ENCODE measurements at places on chromosomes 12 and 14.
A peak's percentile ranks its signal among the peaks of the same experiment; 100 is the strongest.

DNA sequence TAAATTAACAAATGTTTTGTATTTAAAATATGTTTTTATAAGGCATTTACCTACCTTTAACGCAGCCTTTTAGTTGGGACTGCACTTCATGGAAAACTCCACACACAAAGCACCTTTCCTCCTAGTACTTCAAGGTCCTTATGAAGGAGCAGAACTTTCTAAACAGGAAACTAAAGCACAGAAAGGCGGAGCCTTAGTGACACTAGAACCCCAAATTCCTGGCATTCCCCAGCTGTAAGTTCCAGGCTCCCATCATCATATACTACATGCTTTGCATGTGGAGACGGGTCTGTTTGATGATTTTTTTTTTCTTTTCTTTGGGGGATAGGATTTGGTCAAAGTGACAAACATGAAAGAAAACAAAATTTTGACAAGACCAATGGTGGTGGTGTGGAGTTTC lies 39.5 kb downstream of the STXBP6 start:
- DNase-seq: peak; percentile 12

GRCh38 chr12:67531051-67531450 lies 117.5 kb upstream of the DYRK2 start:
- DNase-seq: no peak

DNA sequence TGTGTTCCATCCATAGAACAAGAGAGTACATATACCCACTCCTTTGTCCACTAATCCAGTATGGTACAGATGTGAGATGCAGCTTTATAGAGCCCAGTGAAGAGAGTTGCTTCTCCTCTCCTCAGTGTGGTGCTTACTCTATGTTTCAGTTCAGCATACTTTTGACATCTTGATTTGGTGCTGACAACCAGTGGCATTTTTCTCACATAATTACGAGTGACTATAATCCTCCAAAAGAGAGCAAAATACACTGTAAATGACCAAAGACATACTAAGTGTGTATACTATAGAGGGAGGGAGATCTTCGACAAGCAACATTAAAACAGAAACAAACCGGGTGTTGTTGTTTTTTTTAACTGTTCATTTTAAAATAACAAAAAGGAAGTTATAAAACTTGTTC lies 191.5 kb downstream of the KLHL28 start:
- no peak for DNase-seq

DNA sequence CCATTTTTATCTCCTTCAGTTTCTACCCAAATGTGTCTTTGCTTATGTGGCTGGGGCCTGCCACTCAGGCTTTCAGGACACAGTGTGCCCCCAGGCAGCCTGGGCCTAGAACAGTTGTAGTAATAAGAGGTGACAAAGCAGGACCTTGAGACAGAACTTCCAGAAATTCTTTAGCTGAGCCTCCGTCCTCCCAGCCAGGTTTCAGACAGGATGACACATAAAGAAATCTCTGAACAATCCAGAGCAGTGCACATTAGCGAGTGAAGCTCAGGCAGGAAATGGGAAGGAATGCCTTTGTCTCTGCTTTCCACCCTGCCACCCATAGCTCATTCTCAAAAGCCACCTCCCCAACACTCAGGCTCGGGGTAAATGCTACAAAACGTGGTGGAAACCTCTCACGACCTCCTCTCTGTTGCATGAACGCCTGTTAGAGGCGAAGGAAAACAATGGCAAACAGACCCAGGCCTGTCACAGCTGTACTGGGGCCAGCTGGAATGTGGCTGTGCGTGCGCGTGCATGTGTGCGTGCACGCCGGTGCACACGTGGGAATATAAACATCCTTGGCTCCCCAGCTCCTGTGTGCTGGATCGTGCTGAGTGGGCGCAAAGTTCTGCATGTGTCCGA lies 286.7 kb downstream of the ZFP36L1 start:
- DNase-seq: peak; percentile 87

DNA sequence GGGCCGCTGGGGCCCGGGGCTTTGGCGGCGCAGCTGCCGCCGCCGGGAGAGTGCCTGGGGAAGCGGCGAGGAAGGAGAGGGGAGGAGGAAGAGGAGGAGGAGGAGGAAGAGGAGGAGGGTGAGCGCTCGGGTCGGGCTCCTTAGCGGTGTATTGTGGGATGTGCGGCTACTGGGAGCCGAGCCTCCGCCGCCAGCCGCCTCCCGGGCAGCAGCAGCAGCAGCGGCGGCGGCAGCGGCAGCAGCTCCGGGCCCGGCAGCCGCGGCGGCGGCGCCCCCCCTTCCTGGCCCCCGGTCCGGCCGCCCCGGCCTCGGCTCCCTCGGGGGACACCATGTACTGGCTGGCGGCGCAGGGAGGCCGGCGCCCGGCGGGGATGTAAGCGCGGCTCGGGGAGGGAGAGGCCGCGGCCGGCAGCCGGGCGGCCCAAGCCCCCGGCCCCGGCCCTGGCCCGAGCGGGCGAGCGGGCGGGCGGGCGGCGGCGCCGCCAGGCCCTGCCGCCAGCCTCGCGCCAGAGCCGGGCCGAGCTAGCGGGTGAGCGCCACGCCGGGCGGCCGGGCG lies at the start of gene SETD1B:
Gene SETD1B, plus strand, starts transcription at position 149 of the 556 bp plus-strand sequence. CDS start 729 bp downstream, outside the sequence.
- no peak for DNase-seq

- peak; percentile 99 for DNase-seq
Measured at GRCh38 chr14:64720131-64720576, 15.9 kb downstream of the PLEKHG3 start.

GRCh38 chr14:101915871-101916815 lies 48.2 kb upstream of the DYNC1H1 start:
- no peak for DNase-seq

GRCh38 chr12:106288494-106289195 lies 13.9 kb upstream of the TCP11L2 start:
- DNase-seq: peak; percentile 29

- no peak for DNase-seq
Measured at GRCh38 chr12:19547271-19547671, 108.0 kb downstream of the AEBP2 start.

GRCh38 chr14:85366226-85366625 lies 163.7 kb upstream of the FLRT2 start:
- DNase-seq: no peak

DNA sequence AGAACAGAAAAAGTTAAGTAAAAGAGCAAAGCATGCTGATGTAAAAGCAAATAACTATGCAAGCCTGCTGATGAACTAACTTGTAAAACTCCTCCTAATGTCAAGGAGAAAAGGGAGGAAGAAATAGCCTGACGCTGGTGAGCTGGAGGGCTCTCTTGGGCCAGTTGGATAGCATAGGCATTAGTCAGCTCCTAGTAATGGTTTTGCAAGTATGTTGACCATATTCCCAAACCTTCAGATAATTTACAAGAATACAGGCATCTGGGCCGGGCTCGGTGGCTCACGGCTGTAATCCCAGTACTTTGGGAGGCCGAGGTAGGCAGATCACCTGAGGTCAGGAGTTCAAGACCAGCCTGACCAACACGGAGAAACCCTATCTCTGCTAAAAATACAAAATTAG lies 871.4 kb downstream of the C12orf50 start:
- peak; percentile 45 for DNase-seq

- no peak for DNase-seq
Measured at GRCh38 chr14:42545636-42546035, 939.0 kb downstream of the LRFN5 start.

- DNase-seq: no peak
Measured at GRCh38 chr12:124750787-124751471, 112.7 kb downstream of the SCARB1 start.

Data from HTR-8/SVneo (cell line).